Hematopoietic multipotent progenitor cell treated with erythropoietin and hydrocortisone succinate and interleukin-3 and kit ligand, for 8 days (in vitro differentiated cells): ENCODE measurements at places on chromosomes 6 and 20.
A peak's percentile ranks its signal among the peaks of the same experiment; 100 is the strongest.

GRCh38 chr20:43567477-43567876 is 8.7 kb downstream of the SGK2 start:
- DNase-seq, result no peak

- no peak for DNase-seq
Measured at GRCh38 chr6:112929641-112930040, 582.5 kb downstream of the RFPL4B start.

- DNase-seq, result no peak
Measured at GRCh38 chr6:15310680-15311079, 64.8 kb downstream of the JARID2 start.

GRCh38 chr6:170210026-170210390 is 80.9 kb downstream of the DLL1 start:
- DNase-seq, result no peak

DNA sequence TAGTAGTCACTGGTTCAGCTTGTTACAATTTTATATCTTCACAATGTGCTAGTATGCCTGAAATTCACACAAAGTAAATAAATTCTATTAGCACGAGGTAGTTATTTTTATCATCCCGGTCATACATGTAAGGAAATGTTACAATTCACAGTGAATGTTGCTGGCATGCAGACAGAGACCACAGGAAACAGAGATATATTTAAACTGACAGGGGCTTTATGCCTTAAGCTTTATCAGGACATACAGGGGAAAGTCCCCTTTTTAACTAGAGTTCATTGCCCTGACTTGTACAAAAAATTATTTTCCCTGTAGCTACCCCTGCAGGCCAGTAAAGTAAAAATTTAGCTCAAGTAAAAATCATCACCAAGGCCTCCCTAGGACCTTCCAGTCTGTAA is 712.0 kb upstream of the NRSN1 start:
- peak; percentile 18 for DNase-seq

DNA sequence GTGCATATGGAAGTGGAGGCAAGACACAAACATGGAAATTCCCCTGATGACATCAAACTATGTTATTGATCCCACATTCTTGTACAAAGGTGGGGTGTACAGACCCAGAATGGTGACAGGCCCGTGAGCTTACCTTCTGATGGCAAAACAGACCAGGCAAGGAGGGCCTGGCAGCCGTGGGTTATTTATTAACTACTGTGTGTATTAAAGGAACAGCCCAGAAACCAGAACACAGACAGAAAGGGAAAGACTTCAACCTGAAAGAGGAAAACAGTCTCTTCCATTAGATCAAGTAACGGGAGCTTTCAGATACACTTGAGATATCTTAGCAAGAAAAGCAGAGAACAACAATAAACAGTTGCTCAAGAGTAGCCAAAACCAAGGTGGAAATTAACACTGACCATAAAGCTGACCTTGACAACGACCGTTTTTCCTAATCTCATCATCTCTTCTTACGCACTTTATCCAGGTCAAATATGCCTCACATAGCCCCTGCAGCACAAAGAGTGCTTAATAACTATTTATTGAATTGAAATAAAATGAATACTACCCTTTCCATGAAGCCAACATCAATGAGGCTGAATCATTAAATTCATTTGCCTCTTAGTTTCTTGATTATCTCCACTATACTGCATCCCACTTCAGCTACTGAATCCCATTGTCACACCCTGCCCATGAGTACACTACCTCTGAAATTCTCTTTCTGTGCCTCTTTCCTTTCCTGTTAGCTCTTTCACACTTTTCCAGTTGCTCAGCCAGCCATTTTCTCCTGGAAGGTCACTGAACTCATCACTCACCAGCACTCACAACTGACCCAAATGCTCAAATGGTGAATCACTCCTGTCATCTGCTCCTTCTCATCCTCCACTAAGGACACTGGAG is 67.4 kb downstream of the MOXD1 start:
- DNase-seq, result no peak

DNA sequence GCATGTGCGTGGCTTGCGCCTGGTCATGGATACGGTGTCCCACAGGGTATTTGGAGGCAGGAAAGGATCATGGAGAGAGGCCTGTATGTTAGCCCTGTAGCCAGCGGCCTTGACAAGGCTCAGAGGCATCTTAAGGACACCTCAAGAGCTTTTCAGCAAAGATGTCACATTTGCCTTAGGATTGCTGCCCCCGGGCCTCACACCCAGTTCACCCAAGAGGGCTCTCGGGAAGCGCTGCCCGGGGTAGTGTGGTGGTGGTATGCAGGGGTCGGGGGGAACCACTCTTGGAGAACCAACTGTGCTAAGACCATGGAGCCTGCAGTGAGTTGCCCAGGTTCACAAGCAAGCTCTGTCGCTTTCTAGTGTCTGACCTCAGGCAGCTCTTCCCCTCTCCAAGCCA is 36.9 kb upstream of the VSTM2L start:
- DNase-seq, result no peak

- DNase-seq, result no peak
Measured at GRCh38 chr6:9623985-9624384, 790.9 kb downstream of the TFAP2A start.

DNA sequence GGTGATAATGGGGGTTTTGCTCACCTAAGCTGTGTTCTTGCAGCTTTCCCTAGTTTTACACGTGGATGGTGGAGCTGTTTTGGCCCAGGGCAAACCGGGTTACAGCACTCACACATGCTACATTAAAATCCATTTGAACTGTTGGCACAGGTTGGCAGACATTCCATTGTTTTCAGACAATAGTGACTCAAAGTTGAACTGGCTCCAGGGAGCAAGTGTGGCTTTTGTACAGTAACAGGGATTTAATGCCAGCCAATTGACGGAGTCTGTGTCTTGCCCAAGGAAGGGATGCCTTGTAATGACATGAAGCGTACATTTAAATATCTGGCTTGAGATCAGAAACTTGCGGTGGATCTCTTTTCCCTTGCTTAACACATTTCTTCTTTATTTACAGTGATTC is 183.1 kb downstream of the DTNBP1 start:
- DNase-seq, result no peak

DNA sequence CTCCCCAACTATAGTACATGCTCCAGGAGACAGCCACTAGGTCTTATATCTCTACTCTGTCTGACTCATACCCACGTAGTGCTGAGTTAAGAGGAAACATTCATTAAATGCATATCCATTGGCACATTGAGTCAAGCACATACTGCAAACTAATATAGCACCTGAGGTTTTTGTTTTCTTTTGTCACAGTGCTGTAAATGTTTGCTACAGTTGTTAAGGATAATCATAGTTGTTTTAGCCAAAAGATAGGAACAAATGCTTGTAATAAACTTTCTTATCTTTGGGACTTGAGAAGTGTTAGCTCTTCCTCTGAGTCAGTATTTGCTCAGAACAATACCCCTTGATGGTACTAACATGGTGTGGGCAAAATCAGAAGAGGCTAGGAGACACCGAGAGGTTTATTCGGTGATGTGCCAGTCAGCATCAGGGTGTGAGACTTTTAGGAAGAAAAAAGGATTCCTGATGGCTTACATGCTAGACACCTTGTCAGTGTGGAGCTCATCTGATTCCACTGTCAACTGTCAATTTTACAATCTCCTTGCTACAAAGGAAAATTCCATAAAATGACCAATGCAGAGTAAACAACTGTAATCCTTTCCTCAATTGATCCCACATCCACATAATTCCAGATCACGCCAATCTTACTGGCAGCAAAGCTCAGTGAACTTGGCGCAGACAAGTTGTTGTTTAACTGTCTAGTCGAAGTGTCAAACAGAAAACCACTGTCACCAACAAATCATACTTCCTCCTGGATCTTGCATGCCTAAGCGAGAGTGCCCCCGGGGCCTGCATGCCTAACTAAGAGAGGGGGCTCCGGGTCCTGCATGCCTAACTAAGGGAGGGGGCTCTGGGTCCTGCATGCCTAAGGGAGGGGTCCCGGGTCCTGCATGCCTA is 36.1 kb downstream of the ELOVL2 start:
- DNase-seq, result no peak

GRCh38 chr6:136607932-136608772 is 57.9 kb upstream of the MAP7 start:
- peak; percentile 78 for DNase-seq

DNA sequence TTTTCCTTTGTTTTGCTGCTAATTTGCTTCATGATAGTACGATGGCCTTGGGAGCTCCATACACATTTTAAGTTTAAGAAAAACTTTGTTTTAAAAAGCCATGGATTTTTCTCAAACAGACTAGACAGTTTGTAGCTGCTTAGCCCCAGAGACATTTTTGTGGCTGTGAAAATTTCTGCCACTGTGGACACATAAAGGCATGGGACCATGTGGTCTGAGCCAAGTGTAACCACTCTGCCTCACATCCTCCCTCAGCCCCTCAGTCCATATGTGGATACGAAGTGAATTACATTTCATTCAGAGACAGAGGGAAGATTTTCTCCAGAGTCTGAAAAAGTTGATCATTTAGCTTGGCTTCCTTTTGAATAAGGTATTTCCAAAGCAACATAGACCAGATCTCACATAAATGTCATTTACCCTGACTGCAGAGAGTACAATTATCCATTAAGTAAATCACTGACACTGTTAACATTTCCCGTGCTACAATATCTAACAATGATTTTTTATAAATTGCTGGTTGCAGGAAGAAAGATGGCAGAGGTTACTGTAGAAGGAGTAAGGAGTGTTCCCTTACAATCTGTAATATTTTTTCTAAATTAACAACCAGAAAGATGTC is 87.4 kb downstream of the GJA1 start:
- no peak for DNase-seq

GRCh38 chr20:53934421-53935343 is 135.7 kb downstream of the BCAS1 start:
- DNase-seq, result peak; percentile 85

DNA sequence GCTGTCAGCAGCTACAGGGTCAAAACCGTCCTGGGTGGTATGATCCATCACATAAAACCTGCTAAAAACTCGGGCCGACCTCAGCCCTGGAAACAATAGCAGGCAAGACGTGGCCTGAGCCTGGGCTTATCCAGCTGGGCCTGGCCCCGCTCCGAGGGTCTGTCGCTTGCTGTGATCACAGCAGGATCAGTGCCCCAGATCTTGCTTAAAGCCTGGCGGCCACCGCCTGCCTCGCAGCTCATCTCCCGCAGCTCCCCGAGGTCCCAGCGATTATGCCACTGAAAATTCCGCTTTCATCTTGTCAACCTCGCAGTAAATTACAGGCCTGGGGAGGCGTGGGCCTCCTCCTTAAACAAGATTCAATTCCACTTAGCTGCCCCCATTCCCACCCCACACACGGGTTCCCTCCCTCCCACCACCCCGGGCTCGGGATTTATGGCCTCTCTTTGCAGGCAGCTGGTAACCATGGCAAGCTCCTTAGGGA is 40.1 kb downstream of the CDH22 start:
- DNase-seq, result no peak

GRCh38 chr6:44051515-44051914 is 75.7 kb downstream of the MRPL14 start:
- no peak for DNase-seq

DNA sequence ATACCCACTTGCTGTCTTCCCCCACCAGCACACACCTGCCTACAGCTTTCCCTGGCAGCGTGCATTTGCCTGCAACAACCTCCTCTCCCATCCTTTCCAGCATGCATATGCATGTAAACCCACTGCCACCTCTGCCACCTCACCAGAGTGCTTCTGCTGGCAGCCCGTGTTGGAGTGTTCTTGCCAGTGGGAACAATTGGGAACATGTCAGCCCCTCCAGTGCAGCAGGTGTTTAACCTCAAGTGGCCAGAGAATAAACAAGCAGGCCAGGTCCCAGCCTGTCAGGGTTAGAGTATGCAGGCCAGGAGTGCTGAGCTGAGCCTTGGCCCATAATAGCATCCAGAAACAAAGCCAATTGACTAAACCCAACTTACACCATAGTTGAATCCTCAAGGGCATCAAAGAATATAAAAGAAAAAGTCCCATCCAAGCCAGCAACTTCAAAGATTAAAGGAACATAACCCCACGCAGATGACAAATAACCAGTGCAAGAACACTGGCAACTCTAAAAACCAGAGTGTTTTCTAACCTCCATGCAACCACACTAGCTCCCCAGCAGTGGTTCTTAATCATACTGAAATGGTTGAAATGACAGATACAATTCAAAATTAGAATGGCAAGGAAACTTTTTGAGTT is 1212.1 kb upstream of the CITED2 start:
- DNase-seq, result no peak

DNA sequence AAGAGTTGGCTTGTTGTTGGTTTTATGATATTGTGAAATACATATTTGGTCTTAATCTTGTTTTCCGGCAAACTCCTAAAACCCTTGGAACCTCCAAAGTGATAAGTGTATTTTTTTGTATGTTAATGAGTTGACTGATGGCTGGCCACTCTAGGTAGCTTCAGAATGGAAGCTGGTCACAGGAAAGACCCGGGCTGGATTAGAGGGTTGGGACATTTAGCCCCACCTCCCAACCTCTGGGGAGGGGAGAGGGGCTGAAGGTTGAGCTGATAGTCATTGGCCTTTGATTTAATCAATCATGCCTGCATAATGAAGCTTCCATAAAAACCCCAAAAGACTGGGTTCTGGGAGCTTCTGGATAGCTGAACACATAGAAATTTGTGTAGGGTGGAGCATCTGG is 42.7 kb downstream of the SASH1 start:
- DNase-seq, result no peak

DNA sequence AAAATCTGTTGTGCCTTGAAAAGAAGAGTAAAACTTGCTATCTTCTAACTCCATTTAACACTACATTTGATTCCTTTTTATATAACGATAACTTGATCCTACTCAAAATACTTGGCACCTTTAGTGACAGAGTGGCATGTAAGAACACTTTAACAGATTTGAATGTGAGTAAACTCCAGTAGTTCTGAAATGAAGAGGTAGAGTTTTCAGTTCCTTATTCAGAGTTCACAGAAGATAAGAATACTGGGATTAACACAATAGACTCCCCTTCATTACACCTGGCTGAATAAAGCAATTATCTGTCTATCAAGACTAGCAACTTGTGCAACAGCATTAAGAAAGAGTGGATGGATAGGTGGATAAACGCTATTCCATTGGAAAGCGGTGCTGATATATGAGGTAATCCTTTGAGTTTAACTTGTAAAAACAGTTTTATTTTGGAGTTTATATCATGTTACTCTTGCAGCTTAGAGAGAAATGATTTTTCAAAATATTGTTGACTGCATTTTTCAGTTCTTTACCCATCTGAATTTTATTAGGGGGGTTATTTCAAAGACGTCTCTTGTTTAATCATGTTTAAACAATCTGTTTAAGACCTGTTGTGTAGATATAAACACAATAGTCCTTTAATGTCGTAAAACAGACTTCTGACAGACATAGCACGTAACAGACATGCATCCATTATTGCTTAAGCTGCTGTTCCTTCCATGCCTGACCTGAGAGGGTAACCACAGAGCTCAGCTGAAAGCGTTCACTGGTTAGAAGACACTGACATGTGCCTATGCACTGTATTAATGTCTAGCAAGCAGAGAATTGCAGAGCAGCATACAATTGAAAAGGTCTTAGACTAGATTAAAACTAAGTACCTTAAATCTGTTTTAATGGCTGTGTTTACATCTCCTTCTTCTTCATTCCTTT is 102.4 kb upstream of the SUPT3H start:
- no peak for DNase-seq

- DNase-seq, result no peak
Measured at GRCh38 chr20:19821606-19822005, 63.5 kb downstream of the RIN2 start.
